Fibroblast of skin of left quadriceps (primary cell): ENCODE measurements at places on chromosomes 5 and 9.

GRCh38 chr9:134778841-134779411 is 101.7 kb upstream of the FCN2 start:
- DNase-seq = no peak

GRCh38 chr5:111972080-111972479 is 215.1 kb upstream of the NREP start:
- no peak for DNase-seq

DNA sequence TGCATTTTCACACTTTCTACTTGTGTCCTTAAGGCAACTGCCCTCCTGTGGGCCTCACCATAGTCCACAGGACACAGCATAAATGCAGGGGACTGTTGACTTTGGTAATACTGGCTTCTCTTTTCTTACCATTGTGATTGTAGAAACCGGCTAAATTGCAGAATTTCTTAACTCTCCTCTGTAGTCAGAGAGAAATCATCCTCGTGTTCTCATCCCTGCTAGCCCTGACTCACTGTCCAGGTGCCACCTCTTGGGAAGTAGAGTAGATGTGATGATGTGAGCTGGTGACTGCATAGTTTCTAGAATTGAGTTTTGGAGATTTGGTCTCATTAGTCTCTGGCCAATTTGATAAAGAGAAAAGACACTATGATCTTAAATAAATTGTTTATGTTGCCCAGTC is 5.5 kb downstream of the PHF24 start:
- no peak for DNase-seq

GRCh38 chr5:81140441-81140840 is 92.7 kb upstream of the CKMT2 start:
- DNase-seq = no peak
